ENCODE measurements at places on chromosomes 11 and 22. TPM values are rescaled to one million over a fixed set of nuclear protein-coding genes. Genes with fewer than 3 reads are reported as not detected.

The GLYAT gene
- not detected for total RNA-seq

The PLEKHB1 gene
- total RNA-seq, result 16.7 TPM

The ZNF280B gene
- total RNA-seq, result 0.65 TPM

- no peaks in the 10 kb centered on the region for H3K4me1 ChIP-seq
- no peak for DNase-seq
- H3K36me3 ChIP-seq, result no peaks in the 10 kb centered on the region
- H3K27ac ChIP-seq, result no peak overlapping the region
Measured at GRCh38 chr22:47295226-47295901, 532.9 kb downstream of the TBC1D22A start.

DNA sequence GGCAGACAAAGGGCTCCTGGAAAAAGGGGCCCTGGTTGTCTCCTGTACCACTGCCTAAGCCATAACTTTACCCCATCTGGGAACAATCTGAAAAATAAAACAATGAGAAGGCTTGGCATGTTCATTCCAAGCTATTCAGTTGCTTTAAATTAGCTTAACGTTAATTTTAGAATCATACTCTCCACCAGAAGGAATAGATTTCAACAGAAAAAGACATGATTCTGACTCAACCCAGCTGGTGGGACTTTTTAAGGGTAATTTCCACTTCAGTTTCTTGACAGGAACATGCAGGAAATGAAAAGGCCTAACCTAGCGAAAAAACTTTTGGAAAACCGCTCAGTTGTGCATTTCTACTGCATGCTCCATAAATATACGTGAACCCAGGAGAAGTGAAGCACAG is 7.9 kb downstream of the SF3A1 start:
- DNase-seq, result no peak
- H3K27me3 ChIP-seq, result no peaks in the 10 kb centered on the region
- peaks cover 1% of the 10 kb centered on the region for H3K36me3 ChIP-seq
- peaks cover 46% of the 10 kb centered on the region for H3K4me1 ChIP-seq
- H3K27ac ChIP-seq, result peak overlapping the region; percentile 19
- H3K4me3 ChIP-seq, result no peak overlapping the region

- H3K4me1 ChIP-seq, result no peaks in the 10 kb centered on the region
- H3K4me3 ChIP-seq, result no peak overlapping the region
- no peak for DNase-seq
Measured at GRCh38 chr11:84136926-84137325, 850.8 kb upstream of the CCDC90B start.

GRCh38 chr11:16817351-16817750 is 78.9 kb downstream of the C11orf58 start:
- peaks cover 4% of the 10 kb centered on the region for H3K4me1 ChIP-seq
- H3K27ac ChIP-seq, result no peak overlapping the region
- no peak overlapping the region for H3K4me3 ChIP-seq
- no peak for DNase-seq

GRCh38 chr11:126862664-126863243 is 137.8 kb downstream of the KIRREL3 start:
- no peaks in the 10 kb centered on the region for H3K27me3 ChIP-seq
- no peak overlapping the region for H3K27ac ChIP-seq
- no peak for DNase-seq
- no peaks in the 10 kb centered on the region for H3K36me3 ChIP-seq

- H3K4me1 ChIP-seq, result no peaks in the 10 kb centered on the region
- no peaks in the 10 kb centered on the region for H3K36me3 ChIP-seq
- no peak overlapping the region for H3K27ac ChIP-seq
- no peak for DNase-seq
- no peak overlapping the region for H3K4me3 ChIP-seq
Measured at GRCh38 chr11:125481531-125481930, 14.5 kb downstream of the FEZ1 start.

DNA sequence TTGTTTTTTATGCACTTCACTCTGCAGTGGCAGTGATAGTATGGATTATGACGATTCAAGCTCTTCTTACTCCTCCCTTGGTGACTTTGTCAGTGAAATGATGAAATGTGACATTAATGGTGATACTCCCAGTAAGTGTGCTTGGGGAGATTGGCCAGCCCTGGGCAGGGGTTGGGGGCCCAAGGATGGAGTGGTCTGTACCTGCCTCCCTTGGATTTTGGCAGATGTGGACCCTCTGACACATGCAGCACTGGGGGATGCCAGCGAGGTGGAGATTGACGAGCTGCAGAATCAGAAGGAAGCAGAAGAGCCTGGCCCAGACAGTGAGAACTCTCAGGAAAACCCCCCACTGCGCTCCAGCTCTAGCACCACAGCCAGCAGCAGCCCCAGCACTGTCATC is 14.2 kb downstream of the MADD start:
- no peaks in the 10 kb centered on the region for H3K36me3 ChIP-seq
- no peak overlapping the region for H3K27ac ChIP-seq
- H3K27me3 ChIP-seq, result no peaks in the 10 kb centered on the region
- H3K4me3 ChIP-seq, result no peak overlapping the region
- no peak for DNase-seq

DNA sequence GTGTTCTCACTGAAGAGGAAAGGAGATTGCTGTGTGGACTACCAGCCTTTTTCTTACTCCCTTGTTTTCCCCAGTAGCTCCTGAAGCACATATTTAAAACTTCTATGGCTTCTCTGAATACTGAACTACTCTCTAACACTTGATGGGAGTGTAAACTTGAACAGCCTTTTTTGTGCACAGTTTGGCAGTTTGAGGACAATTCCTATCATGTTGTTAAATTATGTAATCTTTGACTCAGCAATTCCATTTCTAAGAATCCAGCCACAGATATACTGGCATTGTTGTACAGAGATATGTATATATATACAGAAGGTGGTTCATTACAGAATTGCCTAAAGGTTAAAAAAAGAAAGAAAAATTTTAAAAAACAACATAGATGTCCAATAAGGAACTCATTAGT is 47.1 kb upstream of the EED start:
- no peak overlapping the region for H3K4me3 ChIP-seq
- H3K4me1 ChIP-seq, result peaks cover 57% of the 10 kb centered on the region
- no peaks in the 10 kb centered on the region for H3K36me3 ChIP-seq
- no peak overlapping the region for H3K27ac ChIP-seq
- no peaks in the 10 kb centered on the region for H3K27me3 ChIP-seq
- no peak for DNase-seq

DNA sequence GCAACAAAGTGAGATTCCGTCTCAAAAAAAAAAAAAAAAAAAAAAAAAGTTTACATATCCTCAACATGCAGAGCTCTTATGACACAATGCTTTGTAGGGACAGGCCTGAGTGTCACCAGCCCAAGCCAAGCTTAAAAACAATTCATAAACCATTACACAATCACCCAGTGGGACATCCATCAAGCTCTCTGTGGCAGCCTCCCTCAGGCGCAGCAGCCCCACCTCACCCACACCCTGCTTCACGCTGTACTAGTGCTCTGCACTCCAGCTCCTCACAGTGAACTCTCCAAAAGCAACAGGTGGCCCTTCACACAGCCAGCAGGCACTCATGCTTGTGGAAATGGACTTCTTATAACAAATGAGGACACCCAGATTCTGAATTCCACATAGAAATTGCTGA is 3.5 kb upstream of the FOXRED2 start:
- no peak overlapping the region for H3K27ac ChIP-seq
- DNase-seq, result no peak
- no peaks in the 10 kb centered on the region for H3K36me3 ChIP-seq
- H3K4me1 ChIP-seq, result peaks cover 8% of the 10 kb centered on the region

DNA sequence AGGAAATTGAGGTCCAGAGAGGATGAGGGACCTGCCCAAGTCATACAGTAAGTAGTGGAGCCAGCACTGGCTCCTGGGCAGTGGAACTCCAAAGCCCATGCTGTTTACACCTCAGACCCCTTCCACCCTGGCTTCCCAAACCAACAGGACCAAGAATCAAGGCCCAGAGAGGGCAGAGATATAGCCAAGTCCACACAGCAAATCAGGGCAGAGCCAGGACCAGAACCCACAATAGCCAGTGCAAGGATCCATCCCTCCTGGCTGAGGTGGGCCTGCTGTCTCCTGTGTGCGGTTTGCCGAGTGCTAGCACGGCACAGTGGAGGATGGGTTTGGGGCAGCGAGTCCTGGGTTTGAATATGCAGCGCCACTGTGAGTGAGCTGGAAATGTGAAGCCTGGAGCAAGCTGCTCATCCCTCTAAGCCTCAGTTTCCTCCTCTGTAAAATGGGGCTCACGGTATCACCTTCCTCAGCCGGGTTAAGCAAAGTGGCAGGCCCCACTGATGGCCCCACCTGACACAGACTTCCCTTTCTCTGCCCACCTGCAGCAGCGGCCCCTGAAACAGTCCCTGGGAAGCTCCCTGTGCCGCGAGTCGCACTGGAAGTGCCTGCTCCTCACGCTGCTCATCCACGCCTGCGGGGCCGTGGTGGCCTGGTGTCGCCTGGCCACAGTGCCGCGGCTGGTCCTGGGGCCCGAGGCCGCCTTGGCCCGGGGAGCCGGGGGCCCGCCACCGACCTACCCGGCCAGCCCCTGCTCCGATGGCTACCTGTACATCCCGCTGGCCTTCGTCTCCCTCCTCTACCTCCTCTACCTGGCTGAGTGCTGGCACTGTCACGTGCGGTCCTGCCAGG is 2.3 kb downstream of the TMEM151A start:
- DNase-seq, result no peak
- H3K36me3 ChIP-seq, result no peaks in the 10 kb centered on the region
- peaks cover 18% of the 10 kb centered on the region for H3K4me1 ChIP-seq
- H3K27me3 ChIP-seq, result peaks cover 19% of the 10 kb centered on the region
- H3K4me3 ChIP-seq, result no peak overlapping the region

DNA sequence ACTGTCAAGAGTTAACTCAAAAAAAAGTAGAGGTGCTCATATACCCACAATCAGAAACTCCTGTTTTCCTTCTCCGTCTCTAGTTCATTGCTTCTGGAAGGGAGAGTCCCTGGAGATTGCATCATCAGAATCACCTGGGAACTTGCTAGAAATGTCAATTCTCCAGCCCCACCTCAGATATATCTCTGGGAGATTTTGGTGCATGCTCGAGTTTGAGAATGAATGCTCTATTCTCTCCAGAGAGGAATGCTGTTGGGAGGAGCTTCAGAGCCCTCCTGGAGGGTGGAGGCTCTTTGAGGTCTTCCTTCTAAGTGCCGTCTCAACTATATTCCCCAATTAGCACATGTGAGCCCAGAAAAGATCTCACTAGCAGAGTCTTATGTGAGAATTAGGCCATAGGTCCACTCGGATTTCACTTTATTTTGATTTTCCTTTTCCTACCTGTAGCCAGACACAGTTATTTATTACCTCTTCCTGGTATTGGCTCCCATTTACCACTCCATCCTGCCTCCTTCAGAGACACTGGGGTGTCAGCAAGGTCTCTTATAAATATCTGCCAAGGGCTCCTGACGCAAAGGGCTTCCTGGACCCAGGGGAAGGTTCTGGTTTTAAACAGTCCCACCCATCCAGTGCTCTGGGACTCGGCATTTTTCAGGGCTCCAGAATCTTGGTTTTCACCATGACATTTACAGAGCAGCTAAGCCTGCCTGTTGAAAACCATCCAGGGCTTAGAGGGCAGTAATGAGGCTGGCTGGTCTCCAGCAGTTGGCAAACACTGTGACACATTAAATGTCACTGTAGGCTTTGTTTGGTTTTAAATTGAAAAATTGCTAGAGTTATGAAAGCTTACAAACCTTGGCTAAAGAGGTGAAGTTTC is 136.2 kb downstream of the CD44 start:
- no peaks in the 10 kb centered on the region for H3K27me3 ChIP-seq
- H3K4me3 ChIP-seq, result no peak overlapping the region
- peak overlapping the region; percentile 74 for H3K27ac ChIP-seq
- H3K4me1 ChIP-seq, result peaks cover 5% of the 10 kb centered on the region
- H3K36me3 ChIP-seq, result no peaks in the 10 kb centered on the region
- DNase-seq, result peak; percentile 14

- peaks cover 33% of the 10 kb centered on the region for H3K27me3 ChIP-seq
- no peaks in the 10 kb centered on the region for H3K4me1 ChIP-seq
- H3K27ac ChIP-seq, result no peak overlapping the region
Measured at GRCh38 chr11:134691985-134692384, 279.9 kb upstream of the B3GAT1 start.
